ENCODE measurements at places on chromosomes 2 and 18. TPM values are rescaled to one million over a fixed set of nuclear protein-coding genes. Genes with fewer than 3 reads are reported as not detected.

GRCh38 chr18:57811477-57812125 is 8.5 kb upstream of the ATP8B1 start:
- H3K27ac ChIP-seq = no peak overlapping the region
- H3K4me3 ChIP-seq = no peak overlapping the region
- no peaks in the 10 kb centered on the region for H3K4me1 ChIP-seq
- no peak for DNase-seq
- H3K36me3 ChIP-seq = peaks cover 3% of the 10 kb centered on the region

The TSHZ1 gene
- 13.8 TPM for total RNA-seq

The MC5R gene
- total RNA-seq = not detected

DNA sequence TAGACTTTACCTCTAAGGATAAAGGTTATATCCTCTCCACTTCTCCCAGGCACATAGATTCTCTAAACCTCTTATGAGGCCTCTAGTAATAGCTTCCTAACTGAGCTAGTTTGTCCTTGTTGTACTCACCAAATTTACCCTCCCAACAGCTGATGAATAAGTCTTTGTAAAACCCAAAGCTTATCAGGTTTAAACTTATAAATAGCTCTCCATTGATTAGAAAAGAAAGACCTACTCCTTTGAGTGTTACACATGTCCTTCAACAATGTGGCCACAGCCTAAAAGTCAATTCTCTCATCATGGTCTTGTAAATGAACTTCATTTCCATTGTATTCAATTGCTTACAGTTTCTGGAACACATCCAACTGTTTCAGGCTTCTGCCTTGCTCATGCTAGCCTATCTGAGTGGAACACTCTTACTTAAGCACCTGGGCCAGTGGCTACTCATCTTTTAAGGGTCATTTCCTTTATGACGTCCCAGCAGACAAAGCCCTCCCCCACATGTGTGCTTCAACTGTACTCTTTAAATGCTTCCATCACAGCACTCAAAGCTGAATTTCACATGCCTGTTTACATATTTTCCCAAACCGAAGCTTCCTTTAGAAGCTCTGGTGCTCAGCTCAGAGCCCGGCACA is 131.6 kb downstream of the CDH2 start:
- no peak overlapping the region for H3K4me3 ChIP-seq
- no peak overlapping the region for H3K27ac ChIP-seq
- no peak for DNase-seq
- no peaks in the 10 kb centered on the region for H3K4me1 ChIP-seq

The CCDC68 gene
- total RNA-seq = not detected

All from activated CD8-positive, alpha-beta memory T cell treated with anti-CD3 and anti-CD28 coated beads, Interleukin-2, amount 10 ng/mL, durations not matched to agents 7 days and 5 days (primary cell).